Left colon (tissue), 2 donors: ENCODE measurements at places on chromosomes 2 and 18. TPM values are rescaled to one million over a fixed set of nuclear protein-coding genes. Genes with fewer than 3 reads are reported as not detected.

GRCh38 chr2:98769784-98770183 lies 38.9 kb upstream of the MGAT4A start:
- no peak for DNase-seq

DNA sequence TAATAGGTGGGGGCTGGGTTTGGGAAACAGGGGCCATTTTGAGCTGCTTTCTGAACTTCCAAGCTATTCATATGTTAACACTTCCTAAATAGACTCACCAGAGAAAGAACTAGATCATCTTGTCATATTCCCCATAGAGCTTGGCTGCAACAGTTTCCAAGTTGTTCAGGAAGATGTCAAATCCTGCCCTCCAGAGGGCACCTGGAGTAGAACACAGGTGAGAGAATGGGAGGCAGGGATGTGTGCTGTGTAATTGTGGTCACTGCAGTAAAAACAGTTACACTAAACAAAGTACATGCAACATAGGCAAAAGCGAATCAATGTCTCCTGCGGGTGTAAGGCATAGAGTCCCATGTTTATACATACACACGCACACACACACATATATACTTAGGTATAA lies 34.5 kb upstream of the LRRC30 start:
- no peak for DNase-seq

L3MBTL4 gene
- 4.9 TPM for total RNA-seq

GULP1 gene
- 3.5 TPM for total RNA-seq

DNA sequence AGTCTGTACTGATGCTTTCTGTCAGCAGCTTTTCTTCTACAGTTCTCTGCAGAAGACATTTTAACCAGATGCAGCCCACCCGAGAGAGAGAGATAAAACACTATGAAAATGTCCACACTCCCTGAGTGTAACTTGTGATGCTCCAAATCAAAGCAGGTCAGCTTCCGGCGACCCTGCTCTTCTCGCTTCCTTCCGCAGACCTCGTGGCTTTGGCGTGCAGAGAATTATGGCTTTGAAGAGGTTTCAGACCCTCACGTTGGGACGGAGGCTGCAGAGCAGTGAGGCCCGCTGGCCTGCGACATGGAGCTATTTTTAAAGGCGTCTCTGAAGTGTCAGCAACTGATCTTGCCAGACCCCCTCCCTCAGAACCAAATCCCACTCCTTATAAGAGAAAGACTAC lies 41.8 kb downstream of the TMEM163 start:
- DNase-seq, result no peak

CTAGE1 gene
- not detected for total RNA-seq

- no peak for DNase-seq
Measured at GRCh38 chr2:155099784-155100183, 401.3 kb downstream of the KCNJ3 start.

MYO5B gene
- 139 TPM for total RNA-seq

DNA sequence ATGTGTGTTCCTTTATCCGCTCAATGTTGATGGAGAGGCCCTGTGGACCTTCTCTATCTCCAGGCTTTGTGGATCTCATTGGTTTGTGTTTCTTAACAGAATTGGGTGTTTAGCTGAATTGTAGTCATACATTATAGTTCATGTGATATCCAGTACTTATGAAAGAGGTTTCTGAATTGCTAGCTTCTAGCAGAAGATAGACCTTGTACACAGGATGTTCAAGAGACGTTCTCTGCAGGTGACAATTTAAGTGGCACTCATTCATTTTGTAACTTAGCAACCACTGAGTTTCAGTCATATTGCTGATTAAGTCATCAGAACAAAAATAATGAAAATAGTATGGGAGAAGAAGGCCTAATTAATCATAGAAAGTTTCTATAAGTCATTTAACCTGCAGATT lies 279.2 kb downstream of the ALPK2 start:
- DNase-seq, result no peak

DNA sequence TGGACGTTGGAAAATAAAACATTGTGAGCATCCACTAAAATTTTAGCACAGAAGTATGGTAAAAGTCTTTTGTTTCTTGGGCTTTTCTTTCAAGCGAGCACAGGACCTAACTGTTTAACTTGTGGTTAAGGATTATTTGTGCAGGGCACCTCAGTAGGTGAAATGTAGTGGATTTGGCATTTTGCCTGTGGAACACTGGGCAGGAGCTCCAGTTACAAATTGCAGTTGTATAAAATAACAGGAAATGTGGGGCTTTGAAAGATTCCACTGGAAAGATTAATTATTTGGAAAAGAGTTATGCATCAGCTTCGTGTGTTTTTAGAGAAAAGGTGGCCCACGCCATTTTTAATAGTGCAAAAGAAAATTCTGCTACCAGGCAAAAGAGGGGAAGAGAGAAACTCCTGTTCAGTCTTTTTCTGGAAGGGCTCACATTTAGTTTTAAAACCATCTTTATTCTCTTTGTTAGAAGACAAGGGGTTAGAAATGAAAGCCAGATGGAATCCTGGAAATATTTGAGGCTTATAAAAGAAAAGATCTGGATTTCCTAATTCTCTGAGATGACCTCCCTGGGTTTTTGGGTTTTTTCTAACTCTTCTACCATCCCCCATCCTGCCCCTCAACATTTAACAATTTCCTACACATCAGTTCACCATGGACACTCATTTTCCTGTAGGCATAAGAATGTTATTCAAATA lies 144.3 kb upstream of the SERTAD2 start:
- no peak for DNase-seq

- no peak for DNase-seq
Measured at GRCh38 chr2:48414640-48414979, 115.3 kb upstream of the STON1 start.

GCA gene
- 25.6 TPM for total RNA-seq

KCNIP3 gene
- total RNA-seq, result 4.7 TPM

DNA sequence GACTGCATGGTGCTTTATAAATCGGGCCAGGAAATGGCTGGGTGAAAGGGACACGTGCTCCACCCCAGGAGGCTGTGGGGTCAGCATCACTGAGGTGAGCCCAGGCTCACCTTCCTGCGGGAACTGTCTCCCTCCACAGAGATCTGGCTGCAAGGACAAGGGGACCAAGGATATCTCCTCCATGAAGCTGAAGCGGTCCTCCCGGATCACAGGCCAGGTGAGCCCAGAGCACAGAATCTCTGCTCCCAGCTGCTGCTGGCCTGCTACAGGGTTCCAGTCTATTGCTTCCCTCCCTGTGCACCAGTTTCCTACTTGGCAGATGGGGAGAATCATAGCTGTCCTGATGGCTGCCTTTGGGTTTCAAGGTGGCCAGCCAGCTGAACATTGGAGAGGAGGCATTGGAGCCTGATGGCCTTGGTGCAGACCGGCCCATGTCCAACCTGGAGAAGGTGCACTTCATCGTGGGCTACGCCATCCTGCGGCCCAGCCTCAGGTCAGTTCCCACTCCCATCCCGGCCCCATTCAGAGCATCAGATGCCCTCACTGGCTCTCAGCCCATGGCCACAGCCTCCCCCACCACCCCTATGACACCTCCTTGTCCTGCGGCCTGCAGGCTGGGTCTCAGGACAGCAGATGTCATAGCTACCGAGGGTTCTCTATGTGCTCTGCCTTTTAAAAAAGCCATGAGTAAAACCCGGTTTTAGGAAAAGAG lies 33.7 kb upstream of the GPR17 start:
- no peak for DNase-seq

DNA sequence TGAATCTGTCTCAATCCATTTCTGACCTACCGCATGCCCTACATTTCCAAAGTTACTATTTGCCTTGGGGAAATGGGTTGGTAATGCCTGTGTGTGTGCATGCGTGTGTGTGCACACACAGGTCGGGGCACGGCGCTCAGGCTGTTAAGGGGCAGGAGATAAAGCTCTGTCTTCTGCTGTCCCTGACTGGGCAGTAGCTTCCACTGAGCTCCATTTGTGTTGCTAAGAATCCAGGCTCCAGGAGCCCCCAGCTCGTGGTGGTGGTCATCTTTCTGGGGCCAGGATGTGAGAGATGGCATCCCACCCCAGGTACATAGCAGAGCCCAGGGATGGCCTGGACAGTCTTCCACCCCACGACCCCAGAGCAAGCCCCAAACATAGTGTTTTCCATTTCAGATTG lies 66.7 kb upstream of the HS6ST1 start:
- DNase-seq, result no peak

KCNS3 gene
- total RNA-seq, result 21.2 TPM

DNA sequence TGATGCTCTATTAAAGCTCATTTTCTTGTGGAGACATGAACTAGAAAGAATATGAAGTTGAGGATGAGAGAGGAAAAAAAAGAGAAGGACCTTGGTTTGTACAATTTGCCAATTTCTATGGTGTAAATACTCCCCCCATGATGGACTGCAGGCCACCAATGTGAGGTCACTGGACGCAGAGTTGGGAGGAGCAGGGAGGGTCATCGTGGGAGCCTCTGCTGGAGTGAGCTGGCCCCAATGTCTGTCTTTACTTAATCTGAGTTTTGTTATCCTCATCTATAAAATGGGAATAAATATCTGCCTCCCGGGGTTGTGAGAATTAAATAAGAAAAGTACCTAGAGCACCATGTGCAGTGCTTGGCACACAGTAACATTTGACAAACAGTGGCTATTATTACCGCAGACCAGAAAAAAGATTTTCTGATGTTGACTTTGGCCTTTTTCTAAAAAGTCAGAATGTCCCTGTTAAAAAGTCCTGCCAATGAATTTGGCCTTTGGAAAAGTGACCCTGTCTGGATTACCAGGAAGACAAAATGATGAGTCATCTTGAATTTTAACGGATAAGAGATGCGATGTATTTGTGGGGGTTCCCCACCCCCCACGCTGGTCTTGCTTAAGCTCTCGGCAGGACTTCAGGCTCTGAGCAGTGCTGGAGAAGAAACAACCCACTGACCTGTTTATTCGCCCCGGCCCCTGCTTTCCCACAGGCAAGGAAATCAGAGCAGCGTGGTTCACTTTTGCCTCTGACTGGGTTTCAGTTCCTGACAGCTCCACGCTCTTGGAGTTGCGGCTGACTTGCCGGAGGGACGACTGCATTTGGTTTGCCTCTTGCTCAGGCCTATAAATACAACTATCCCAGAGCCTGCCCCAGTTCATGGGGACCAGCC lies 50.3 kb upstream of the FOSL2 start:
- DNase-seq, result peak; percentile 49

DNA sequence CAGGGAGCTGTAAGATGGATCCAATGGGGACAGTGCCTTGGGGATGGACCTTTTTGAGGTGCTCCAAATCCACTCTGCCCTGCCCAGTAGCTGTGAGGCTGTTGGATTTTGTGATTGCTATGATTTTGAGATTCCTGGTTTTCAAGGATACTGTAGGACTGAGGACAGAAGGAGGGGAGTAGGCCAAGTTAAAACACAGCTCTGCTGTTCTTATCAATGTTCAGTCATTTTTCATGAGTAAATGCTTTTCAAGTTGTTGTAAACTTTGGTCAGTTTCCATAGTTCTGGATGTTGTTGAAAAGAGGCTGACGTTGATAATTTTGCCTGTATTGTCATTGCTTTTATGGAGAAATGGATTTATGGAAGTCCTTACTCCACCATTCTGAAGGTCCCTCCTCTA lies 361.2 kb downstream of the ZNF516 start:
- DNase-seq, result no peak

GRCh38 chr2:96264656-96265348 lies 995 bp downstream of the TMEM127 start:
- no peak for DNase-seq

GDF7 gene
- 0.25 TPM for total RNA-seq

DNA sequence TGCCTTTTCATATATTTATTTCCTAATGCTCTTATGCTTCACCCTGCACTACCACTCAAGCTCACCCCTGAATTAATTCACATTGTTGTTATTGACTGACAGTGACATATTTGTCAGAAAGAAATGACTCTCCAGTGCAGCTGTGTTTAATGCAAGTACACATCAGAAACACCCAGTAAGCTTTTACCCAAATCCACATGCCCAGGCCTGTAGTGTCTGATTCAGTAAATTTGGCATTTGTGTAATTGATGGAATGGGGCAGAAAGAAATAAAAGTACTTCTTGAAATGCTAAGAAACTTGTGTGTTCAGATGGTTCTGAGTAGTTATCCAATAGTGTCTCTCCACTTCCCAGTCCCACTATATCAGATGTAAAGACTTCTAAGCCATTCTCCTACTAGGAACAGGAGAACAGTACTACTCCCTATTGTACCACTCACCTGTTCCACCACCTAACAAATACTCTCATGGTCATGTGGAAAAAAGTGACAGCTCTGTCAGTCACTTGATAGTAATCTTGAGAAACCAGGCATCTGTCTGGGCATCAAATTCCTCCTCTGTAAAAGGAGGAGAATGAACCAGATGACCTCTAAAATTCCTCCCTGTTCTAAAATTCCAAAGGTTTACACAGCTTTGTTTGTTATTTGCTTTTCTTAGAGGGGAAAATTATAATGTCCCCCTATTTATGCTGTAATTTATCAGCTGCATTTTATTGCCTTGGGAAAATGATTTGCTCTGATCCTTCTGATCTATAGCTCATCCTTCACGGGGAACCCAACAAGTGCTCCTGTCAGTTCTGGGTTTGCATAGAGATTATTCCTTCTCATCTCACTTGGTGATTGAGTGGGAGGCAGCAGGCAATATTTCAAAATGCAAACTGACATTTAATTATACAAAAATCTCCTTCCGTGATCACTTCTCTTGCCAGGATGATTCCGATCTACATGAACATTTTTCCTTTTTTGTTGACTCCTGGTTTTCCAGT lies 70.9 kb downstream of the ZNF385B start:
- no peak for DNase-seq

DNA sequence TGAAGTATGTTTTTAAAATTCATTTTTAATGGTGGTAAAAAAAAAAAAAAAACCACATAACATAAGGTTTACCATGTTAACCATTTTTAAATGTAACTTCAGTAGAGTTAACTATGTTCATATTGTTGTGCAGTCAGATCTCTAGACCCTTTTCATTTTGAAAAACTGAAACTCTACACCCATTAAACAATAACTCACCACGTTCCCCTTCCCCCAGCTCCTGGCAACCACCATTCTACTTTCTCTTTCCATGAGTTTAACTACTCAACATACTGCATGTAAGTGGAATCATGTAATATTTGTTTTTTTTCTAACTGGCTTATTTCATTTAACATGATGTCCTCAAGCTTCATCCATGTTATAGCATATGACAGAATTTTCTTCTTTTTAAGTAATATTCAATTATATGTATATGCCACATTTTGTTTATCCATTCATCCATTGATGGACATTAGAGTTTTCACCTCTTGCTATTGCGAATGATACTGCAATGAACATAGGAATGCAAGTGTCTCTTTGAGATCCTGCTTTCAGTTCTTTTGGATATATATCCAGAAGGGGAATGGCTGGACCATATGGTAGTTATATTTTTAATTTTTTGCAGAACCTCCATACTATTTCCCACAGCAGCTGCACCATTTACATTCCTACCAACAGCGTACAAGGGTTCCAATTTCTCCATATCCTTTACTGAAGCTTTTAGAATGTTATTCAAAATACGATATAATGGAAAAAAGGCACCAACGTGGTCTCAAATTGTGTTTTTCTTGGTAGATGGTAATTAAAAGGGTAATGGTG lies 91.0 kb downstream of the SPTBN1 start:
- no peak for DNase-seq

DAPL1 gene
- total RNA-seq, result not detected

DNA sequence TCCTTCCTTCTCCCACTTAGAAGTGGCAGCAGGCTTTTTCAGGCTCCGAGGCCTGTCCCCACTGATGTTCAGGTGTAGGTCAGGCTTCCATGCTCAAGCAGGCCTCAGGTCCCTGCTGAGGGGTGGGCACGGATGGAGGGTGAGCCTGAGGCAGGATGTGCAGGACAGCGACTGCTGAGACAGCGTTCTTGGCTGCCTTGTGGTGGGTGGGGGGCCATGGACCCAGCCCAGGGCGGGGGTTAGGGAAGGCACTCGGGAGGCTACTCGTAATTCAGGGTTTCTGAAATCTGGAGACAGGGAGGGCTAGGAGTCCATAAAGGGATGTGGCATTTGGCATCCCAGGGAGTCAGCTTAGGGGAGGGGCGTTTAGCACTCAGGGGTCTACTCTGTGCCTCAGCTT lies 30.3 kb downstream of the COLEC11 start:
- no peak for DNase-seq

EMILIN1 gene
- total RNA-seq, result 41.6 TPM
